ENCODE measurements at places on chromosomes 4 and X.

GRCh38 chrX:15376956-15377355 is 7.3 kb downstream of the VEGFD start:
- DNase-seq: no peak

DNA sequence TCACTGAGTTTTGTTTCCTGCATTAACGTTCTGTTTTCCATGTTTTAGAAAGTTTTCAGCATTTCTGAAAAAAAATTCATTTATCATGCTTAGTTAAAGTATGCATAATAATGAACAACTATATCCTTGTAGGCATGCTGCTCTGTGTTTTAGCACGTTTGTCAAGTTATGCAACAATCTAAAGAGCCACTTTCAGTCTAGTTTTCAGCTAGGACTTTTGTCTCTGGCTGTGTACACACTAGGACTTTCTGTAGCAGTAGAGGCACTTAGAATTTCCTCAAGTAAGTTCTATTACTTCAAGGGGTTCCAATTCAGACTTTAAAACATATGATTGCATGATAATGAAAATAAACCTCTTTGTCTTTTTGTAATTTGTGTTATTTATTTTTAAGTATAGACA is 12.4 kb downstream of the DCAF8L1 start:
- no peak for DNase-seq

DNA sequence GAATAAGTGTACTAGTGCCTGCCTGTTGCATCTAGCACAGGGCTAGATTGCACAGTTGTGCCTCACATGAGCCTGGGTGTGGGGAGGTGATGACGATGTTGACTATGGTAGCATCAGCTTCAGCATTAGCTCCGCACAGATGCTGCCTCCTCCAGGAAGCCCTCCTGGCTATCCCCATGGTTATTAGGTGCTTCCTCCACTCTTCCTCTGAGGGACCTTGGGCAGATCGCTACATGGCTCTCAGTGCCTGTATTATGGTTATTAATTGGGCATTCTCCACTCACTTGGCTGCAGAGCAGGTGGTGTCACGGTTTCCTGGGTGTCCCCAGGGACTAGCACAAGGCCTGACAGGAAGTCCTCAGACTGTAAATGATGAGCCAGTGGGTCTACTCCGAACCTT is 325.6 kb downstream of the ARHGAP10 start:
- no peak for DNase-seq

- peak; percentile 27 for DNase-seq
Observed at GRCh38 chr4:139655116-139655515, 10.5 kb upstream of the MGST2 start.

DNA sequence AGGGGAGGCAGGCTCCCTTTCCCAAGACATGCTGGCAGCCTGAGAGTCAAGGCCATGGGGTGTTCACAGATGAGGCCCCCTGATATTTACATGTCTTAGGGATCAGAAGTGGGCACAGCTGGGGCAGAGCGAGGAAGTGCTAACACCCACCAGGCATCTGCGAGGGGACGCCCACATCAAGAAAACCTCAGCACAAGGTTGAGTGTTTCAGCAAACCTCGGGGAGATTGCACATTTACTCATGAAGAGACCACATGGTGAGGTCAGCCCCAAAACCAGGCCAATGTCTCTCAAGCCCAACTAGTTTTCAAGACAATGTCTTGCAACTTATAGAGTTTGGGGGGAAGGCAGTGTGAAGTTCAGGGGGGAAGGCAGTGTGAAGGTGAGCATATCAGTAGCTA is 55.2 kb downstream of the CLNK start:
- DNase-seq: no peak

GRCh38 chr4:88144866-88145300 is 13.6 kb downstream of the ABCG2 start:
- DNase-seq: no peak

- no peak for DNase-seq
Observed at GRCh38 chr4:26204911-26205370, 115.9 kb upstream of the RBPJ start.

DNA sequence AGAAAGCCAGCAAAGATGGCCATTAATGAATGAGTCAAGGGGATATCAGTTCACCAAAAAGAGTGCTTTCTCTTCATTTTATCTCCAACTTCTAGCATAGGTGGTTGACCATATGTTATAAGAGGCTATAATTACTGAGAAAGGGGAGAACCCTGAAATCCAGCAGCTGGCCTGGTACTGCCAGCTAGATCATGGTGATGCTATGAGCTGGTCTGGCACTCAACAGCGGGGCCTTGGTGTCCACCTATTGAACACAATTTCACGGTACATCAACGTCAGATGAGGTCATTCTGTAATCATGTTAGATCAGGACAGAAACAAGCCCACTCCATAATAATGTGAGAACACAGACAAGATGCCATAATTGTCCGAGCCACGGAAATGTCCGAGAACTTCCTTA is 1644.8 kb upstream of the PCDH7 start:
- DNase-seq: no peak

Measured in inflammatory macrophage treated with lipopolysaccharide for 4 hours (primary cell).